A549 treated with AZD2906 at 1 μM for 4 hours (cell line): ENCODE measurements at places on chromosomes 12 and 14. TPM values are rescaled to one million over a fixed set of nuclear protein-coding genes. Genes with fewer than 3 reads are reported as not detected.

SLC38A2 gene
- total RNA-seq, result 110 to 141 TPM (median 127 TPM) in 5 replicates

GPR68 gene
- 0.24 to 0.49 TPM (median 0.38 TPM) in 5 replicates for total RNA-seq

NUP37 gene
- total RNA-seq, result 59.8 to 75.2 TPM (median 62.6 TPM) in 5 replicates

SMCO2 gene
- 0.09 to 0.18 TPM (median 0.10 TPM) in 3 of 5 replicates, not detected in the others for total RNA-seq

DPPA3 gene
- total RNA-seq, result not detected in 5 replicates

TNFRSF1A gene
- 401 to 704 TPM (median 482 TPM) in 5 replicates for total RNA-seq

POTEG gene
- not detected in 5 replicates for total RNA-seq
